ENCODE measurements at places on chromosomes 4 and X.

GRCh38 chr4:77007358-77008230 is 58.0 kb downstream of the SEPTIN11 start:
- DNase-seq = no peak

- no peak for DNase-seq
Observed at GRCh38 chr4:94564252-94564651, 112.5 kb downstream of the PDLIM5 start.

DNA sequence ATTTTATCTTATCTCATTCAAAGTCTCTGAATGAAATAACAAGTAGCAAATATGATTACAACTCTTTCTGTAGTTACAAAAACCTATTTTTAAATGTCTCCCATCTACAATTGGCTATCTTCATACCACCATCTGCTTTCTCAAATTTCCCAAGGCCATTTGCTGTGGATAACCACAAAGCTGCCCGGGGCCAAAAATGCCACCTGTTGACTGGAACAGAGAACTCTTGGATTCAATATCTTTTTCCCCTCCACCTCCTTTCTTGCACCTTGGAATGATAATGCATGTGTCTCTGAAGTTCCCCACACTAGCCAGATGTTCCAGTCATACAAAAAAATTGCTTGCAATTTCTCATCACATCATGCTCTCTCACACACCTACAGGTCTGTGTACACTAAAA is 93.3 kb upstream of the SCML1 start:
- DNase-seq = no peak

GRCh38 chr4:823761-824460 is 2.0 kb downstream of the CPLX1 start:
- no peak for DNase-seq

- DNase-seq = no peak
Observed at GRCh38 chrX:23365541-23365940, 30.9 kb downstream of the PTCHD1 start.

DNA sequence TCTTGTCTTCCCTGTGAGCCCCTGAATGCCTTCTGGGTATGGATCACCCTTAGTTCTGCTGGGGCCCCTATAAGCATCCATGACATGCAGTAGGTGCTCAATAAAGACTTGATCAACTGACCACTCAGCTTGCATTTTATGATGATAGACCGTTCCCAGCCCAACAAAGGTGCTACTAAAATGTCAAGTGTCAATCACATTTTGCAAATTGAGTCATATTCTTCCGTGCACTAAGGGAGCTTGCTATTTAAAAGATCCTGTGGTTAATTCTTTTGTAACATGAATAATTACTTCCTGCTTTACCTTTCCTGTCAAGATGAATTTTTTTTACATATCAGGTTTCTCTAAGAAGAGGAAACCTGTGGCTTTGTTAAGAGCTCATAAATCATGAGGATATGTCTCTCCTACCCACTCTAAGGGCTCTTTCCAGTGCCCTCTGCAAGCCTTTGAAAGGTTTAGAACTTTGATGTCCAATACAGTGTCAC is 47.6 kb downstream of the SH3KBP1 start:
- no peak for DNase-seq

DNA sequence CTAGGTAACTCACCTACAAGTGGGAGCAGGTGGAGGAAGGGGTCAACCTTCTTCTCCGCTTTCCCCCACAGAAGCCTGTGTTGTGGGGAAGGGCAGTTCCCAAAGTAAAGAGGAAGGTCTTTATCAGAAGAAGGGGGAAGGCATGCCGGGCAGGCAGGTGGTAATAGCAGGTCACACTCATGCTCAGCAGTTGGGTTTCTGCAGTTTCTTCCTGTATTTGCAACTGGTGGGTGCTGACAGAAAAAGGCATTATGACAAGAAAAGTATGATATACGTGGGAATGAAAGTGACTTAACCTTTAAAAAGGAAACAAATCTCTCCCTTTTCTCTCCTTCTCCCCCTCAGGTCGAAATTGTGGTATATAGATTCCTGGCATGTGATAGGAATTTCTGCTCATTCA is 3.7 kb downstream of the MTMR1 start:
- DNase-seq = no peak

GRCh38 chr4:115117651-115118050 is 4.2 kb upstream of the NDST4 start:
- no peak for DNase-seq
